ENCODE measurements at places on chromosomes 5 and 9. TPM values are rescaled to one million over a fixed set of nuclear protein-coding genes. Genes with fewer than 3 reads are reported as not detected.

- no peak for DNase-seq
These were observed 179.2 kb downstream of the DAB2IP start for GRCh38 chr9:121830441-121831140.

GRCh38 chr9:94655739-94656138 is 16.4 kb upstream of the FBP1 start:
- no peak for DNase-seq

- DNase-seq = no peak
These were observed 13.8 kb upstream of the CTSL start for GRCh38 chr9:87711857-87712800.

- DNase-seq = no peak
These were observed 125.7 kb downstream of the SEMA6A start for GRCh38 chr5:116448870-116449427.

GRCh38 chr9:75116306-75116705 is 28.0 kb downstream of the OSTF1 start:
- DNase-seq = no peak

DNA sequence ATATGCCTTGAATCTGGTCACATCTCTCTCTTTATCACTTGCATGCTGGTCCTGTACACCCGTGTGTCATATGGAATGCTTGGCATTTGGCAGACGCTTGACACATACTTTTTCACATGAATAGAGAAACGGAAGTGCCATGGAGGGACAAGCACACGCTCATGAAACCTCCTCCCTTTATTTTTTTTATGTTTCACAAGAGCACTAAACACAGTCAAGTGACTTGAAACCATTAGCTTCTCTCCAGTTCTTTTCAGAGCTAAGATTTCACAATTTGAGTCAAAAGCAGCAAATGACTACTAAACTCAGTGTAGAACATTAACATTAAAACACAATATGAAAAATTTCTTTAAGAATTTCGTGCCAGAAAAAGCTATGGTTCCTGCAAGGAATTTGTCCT is 151.1 kb downstream of the DOCK2 start:
- DNase-seq = no peak

DNA sequence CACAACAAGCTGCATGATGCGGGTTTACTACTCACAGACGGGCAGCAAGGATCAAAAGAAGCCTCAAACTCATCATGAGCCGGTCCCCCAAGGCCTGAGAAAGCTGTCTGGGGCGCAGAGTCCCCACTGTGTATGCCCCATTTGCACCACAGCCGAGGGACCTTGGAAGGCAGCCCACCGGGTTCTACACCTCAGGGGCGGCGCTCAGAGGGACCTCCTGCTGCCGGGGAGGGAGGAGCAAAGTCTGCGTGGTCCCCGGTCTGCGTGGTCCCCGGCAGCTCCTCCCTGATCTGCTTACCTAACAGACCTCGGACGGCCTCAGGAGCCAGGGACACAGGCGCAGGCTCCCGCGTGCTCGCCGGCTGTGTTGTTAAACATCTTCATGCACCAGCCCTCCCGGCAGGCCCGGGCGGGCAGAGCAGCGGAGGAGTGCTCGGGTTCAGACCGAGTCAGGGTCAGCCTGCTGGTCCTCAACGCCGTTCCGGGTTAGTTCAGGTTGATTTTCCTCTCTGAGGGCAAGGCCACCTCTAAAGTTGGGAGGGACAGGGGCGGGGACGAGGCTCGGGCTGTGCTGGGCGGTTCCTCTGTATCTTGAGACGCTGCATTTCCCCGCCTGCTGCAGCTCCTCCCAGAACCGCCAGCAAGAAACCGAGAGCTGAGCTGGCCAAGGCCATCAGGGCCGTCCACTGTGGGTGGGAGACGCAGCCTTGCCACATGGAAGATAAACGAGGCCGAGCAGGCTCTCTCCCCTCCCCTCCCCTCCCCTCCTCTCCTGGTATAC is 74.6 kb downstream of the MRPL36 start:
- DNase-seq = no peak

DNA sequence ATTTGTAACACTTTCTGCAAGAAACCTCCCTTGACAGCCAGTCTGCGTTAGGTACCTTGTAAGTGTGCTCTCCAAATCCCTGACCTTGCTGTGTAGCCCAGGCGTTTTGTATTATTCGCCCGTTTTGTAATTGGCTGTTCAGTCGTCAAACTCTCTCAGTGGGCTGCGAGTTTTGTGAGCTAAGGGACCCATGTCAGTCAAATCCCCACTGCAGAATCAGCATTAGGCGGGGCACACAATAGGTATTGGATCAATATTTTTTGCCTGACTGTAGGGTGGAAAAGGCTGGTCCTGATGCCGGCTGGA is 665 bp downstream of the DNAJC18 start:
- DNase-seq = no peak

- no peak for DNase-seq
These were observed 9.6 kb downstream of the PCYOX1L start for GRCh38 chr5:149367249-149367971.

The SEMA6A gene
- 4.0 TPM for total RNA-seq

The DMGDH gene
- 0.64 TPM for total RNA-seq

The SLC6A18 gene
- total RNA-seq = not detected
